ENCODE measurements at places on chromosomes 7 and 10.

DNA sequence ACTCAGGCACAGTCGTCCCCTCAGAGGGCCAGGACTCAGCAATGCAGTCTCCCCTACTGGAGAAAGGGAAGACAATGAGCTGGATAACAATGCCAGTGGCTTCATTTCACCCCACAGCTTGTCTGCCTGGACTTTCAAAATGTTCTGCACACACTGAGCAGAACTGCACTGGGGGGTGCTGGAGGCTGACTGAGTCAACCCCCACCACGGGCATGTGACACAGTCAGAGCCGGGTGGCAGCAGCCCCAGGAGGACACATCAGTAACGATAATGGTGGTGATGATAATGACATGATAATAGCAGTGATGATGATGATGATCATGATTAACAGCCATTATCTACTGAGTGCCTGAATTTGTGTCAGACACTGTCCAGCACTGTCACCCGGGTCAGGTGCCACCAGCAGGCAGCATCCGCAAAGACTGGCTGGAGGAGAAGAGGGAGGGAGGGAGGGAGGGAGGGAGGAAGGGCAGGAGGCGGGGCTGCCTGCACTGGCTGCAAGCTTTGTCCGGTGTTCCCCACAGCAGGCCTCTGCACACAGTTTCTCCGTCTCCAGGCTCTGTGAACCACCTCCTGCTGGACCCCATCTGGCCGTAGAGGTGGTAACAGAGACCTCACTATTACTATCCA is 67.4 kb downstream of the PLXNA4 start:
- DNase-seq: no peak

GRCh38 chr10:7354330-7355047 is 56.3 kb downstream of the SFMBT2 start:
- no peak for DNase-seq

GRCh38 chr10:61965703-61966395 is 64.3 kb downstream of the ARID5B start:
- no peak for DNase-seq

DNA sequence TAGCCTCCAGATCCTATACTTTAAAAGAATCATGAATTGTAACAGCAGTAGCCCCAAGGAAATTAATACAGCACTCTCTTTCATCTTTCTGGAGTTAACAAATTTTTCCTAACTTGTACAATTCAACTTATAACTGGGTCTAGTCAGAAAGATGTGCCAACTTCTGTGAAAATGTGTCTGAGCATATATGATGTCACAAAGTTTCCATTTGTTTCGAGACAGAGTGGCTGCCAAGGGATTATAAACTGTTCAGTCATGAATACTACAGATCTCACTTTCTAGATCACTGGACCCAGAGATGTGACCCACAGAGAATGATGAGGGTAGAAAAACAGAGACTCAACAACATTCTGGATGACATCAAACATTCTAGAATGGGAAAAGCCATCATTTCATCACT is 249.2 kb upstream of the PHF14 start:
- DNase-seq: no peak

GRCh38 chr10:112213836-112214235 is 30.3 kb upstream of the GPAM start:
- no peak for DNase-seq

DNA sequence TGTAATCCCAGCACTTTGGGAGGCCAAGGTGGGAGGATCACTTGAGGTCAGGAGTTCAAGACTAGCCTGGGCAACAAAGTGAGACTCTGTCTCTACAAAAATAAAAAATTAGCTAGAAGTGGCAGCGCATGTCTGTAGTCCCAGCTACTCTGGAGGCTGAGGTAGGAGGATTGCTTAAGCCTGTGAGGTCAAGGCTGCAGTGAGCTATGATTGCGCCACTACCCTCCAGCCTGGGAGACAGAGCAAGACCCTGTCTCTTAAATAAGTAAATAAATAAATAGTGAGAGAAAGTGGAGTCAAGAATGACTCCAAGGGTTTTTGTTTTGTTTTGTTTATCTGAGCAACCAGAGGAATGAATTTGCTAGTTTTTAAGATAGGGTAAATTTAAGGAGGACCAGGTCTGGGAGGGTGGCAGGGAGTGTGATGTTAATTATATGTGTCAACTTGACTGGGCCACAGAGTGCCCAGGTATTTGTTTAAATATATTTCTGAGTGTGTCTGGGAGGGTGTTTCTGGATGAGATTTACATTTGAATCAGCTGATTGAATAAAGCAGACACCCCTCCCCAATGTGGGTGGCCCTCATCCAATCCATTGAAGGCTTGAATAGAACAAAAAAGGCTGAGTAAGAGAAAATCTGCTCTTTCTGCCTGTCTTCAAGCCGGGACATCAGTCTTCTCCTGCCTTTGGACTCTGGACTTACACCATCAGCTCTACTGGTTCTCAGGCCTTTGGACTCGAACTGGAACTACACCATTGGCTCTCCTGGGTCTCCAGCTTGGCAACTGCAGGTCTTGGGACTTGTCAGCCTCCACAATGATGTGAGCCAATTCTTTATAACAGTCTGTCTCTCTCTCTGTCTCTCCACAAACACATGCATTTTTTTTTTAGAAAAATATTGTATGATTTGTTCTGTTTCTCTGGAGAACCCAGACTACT is 23.5 kb downstream of the IMPDH1 start:
- DNase-seq: no peak

DNA sequence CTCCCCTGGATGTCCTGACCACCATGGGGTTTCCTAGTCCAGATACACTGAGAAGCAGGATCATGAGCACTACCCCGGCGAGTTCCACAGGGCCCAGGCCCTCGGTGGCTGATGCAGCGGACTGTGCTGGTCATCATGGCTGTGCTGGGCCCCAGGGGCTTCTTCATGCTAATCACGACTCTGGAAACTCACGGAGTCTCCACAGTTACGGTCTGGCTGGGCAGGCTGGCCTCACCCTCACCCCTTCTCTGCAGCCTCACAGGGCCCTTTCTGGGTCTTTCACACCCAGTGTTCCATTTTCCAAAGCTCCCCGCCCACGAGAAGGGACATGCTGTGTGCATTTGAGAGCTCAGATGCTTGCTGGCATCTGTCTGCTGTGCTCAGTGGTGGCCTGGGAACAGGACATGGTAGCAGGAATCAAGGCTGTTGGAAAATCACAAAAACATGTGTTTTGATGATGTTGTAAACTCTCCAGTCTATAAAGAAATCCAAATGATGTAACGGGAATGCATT is 119.0 kb downstream of the PTPN20 start:
- DNase-seq: no peak

Measured in GM04504 (cell line).